ENCODE measurements at places on chromosomes 5 and 9.

DNA sequence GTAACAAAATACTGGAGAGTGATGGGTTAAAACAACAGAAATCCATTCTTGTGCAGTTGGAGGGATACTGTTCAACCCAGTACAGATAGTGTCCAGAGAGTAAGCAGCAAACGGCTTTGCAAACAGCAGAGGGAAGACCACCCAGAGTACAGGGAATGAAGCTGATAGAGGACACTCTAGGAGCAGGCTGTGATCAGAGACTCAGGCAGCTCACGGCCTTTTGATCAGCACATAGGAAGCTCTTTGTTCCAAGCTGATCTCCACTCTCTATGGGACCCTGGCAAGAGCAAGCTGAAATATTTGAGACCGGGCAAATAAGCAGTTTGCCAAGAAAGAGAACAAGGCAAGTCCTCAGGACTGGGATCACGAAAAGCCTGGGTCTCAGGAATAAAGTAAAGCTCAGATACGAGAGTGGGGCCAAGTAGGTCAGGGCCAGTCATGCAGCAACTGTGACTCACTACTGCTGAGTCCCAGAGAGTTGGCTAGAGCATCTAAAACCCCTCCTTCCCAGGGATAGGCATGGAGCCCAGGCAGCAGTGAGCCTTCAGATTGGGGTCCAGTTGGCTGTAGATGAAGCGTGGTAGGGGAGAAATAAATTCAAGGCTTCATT, 52.4 kb downstream of the MELK start:
- no peak for DNase-seq

DNA sequence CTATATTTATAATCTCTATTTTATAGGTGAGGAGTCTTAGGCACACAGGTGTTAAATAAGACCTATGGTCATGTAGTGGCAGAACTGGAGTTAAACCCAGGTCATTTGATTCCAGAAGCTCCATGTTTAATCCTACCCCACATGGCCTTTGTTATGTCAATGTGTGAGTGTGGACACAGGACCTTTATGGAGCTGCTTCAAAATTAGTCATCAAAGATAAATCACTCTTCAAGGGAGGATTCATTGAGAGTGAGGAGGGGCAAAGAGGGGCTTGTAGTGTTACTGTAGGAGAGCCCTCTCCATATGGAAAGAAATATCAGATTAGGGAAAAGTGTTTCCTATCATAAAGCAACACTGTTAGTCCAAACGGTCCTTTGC, 74.6 kb upstream of the ARRDC3 start:
- no peak for DNase-seq

GRCh38 chr5:126066836-126067235, 356.4 kb upstream of the GRAMD2B start:
- DNase-seq, result no peak

- no peak for DNase-seq
Observed at GRCh38 chr5:14741131-14741530, 76.6 kb downstream of the OTULIN start.

- no peak for DNase-seq
Observed at GRCh38 chr9:131046093-131046380, 37.1 kb downstream of the LAMC3 start.

DNA sequence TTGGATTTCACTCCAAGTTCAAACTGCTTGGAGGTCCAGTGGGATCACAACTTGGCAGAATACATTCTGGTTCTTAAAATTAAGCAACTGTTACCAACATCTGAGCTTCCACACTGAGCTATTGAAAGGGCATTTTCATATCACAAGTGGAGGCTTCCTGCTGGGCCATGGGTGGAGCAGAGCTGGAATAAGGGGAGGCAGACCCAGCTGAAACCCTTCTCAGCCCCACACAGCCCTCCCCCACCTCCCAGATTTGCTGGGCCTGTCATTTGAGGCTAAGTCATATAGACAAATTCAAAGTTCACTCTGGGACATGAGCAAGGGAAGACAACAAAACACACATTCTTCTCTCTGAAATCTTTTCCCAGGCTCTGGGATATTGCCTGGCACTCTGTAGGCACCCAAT, 79.9 kb downstream of the ACTL7B start:
- DNase-seq, result no peak

DNA sequence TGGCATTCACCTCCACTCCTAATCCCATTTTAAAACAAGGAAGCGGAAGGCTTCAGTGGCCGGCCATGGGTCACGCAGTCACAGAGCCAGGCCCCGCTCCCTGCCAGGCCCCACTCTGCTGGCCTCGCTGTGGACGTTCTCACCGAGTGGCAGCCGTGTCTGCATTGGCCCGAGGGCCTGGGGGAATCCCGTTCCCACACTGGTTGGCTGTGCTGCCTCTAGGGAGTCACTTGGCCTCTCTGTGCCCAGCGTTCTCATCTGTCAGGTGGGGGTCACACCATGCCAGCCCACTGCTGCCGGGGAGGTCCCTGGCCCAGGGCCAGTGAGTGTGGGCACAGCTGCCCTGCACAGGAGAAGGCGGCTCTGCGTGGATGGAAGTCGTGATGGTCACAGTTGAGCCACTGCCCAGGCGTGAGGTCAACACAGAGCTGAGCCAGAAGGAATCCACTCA, 13.4 kb upstream of the SLC9A3 start:
- no peak for DNase-seq

DNA sequence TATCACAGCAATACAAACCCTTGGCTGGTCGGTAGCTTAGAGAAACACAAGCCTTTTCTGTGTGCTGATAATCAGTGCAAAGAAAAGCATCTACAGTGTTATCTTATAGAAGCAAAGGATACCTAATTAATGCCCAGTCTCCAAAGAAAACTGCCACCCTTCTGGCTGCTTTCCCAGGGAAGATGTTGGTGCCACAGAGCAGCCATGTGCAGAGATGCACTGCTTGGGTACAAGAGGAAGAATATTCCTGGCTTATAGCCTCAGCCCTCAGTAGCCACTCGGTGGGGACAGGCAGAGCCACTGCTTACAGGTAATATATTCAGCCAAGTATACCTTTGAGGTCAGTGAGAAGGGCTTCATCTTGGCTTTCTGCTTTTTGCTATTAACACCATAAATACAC, 185.3 kb downstream of the PCSK1 start:
- no peak for DNase-seq

Measured in stimulated activated CD8-positive, alpha-beta memory T cell treated with anti-CD3 and anti-CD28 coated beads, Interleukin-4, amount 100 ng/mL, for 1 hour (primary cell).